Glutamatergic neuron (in vitro differentiated cells): ENCODE measurements at places on chromosomes 12 and 14.

DNA sequence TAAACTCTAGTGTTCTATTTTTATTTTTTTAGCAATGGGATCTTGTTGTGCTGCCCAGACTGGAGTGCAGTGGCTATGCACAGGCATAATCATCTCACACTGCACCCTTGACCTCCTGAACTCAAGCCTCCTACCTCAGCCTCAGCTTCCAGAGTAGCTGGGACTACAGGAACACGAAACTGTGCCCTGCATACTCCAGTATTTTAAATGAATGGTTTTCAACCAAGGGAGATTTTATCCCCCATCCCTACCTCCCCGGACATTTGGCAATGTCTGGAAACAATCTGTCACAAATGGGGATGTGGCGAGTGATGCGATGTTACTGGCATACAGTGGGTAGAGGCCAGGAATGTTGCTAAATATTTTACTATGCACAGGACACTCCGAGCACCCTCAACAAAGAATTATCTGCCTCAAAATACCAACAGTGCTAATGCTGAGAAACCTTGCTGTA lies 2.1 kb downstream of the CBX5 start:
- H3K4me1 ChIP-seq: peaks cover 25% of the 10 kb centered on the region
- peak overlapping the region; percentile 69 for H3K27ac ChIP-seq
- H3K36me3 ChIP-seq: no peaks in the 10 kb centered on the region
- DNase-seq: no peak
- peaks cover 2% of the 10 kb centered on the region for H3K27me3 ChIP-seq
- H3K4me3 ChIP-seq: no peak overlapping the region

DNA sequence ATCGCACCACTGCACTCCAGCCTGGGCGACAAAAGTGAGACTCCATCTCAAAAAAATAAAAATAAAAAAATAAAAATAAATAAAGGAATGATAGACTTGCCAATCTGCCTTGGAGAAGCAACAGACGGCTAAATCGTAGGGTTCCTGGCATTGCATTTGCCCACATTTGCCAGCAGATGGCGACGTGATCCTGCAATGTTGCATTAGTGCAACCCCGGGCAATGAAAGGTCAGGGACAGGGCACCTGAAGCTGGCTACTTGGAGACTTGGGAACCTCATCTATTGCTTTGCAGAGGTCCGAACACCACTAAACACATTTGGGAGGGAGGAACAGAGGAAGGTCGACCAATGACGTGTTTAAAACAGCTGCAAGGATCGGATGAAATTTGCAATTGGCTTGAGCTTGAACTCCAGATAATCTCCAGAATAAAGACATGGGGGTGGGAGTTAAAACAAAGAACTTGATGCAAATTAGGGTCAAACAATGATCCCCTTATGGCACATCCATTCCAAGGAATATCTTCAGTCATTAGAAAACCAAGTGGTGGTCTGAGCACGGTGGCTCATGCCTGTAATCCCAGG lies 34.6 kb downstream of the SPRING1 start:
- H3K4me3 ChIP-seq: no peak overlapping the region
- peaks cover 3% of the 10 kb centered on the region for H3K27me3 ChIP-seq
- H3K4me1 ChIP-seq: no peaks in the 10 kb centered on the region
- peak; percentile 78 for DNase-seq
- H3K27ac ChIP-seq: no peak overlapping the region

- no peaks in the 10 kb centered on the region for H3K36me3 ChIP-seq
- no peaks in the 10 kb centered on the region for H3K27me3 ChIP-seq
- no peak overlapping the region for H3K4me3 ChIP-seq
- DNase-seq: no peak
Observed at GRCh38 chr14:78933948-78934524, 763.9 kb downstream of the NRXN3 start.

GRCh38 chr12:53207042-53207441 lies at the start of gene ITGB7:
ITGB7 (minus strand) TSS chr12:53207251; CDS start chr12:53200443, 6,808 bp downstream.
- H3K36me3 ChIP-seq: no peaks in the 10 kb centered on the region
- H3K27ac ChIP-seq: no peak within 1 kb of the TSS
- H3K4me1 ChIP-seq: no peaks in the 10 kb centered on the region
- H3K27me3 ChIP-seq: peaks cover 2% of the 10 kb centered on the region
- DNase-seq: no peak

GRCh38 chr14:87282266-87282665 lies 710.7 kb downstream of the GALC start:
- no peaks in the 10 kb centered on the region for H3K27me3 ChIP-seq
- no peak for DNase-seq
- H3K27ac ChIP-seq: no peak overlapping the region

DNA sequence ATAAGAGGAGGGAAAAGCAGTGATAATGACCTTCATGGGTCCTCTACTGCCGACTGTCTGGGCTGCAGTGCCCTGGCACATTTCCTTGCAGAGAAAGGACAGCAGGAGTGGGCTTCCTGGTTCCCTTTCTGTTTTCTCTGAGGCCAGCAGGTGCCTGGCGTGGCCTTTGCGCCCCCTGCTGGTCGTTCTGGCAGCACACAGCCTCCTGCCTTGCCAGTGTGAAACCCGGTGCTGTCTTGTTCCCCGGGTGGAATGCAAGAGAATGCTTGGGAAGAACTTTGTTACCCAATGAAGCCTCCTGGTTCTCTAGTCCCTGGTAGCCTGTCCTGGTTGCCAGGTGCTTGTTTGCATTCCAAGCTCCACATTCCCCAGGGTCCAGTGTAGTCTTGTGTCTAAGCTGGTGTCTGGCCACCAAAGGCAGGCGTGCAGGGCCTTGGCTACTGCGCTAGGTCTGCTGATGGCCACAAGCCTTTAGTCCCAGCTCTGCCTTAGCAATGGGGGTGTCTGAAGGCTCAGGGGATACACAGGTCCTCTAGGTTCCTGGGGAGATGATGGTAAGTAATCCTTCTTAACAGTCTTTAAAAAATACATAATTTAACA lies 1392.4 kb upstream of the TMEM132C start:
- H3K27ac ChIP-seq: no peak overlapping the region
- no peaks in the 10 kb centered on the region for H3K27me3 ChIP-seq
- no peaks in the 10 kb centered on the region for H3K36me3 ChIP-seq
- no peak overlapping the region for H3K4me3 ChIP-seq

GRCh38 chr14:69042787-69043444 lies 63.8 kb upstream of the ACTN1 start:
- H3K36me3 ChIP-seq: no peaks in the 10 kb centered on the region
- H3K4me3 ChIP-seq: no peak overlapping the region
- no peak overlapping the region for H3K27ac ChIP-seq
- peaks cover 5% of the 10 kb centered on the region for H3K4me1 ChIP-seq
- DNase-seq: no peak
- H3K27me3 ChIP-seq: peaks cover 7% of the 10 kb centered on the region

DNA sequence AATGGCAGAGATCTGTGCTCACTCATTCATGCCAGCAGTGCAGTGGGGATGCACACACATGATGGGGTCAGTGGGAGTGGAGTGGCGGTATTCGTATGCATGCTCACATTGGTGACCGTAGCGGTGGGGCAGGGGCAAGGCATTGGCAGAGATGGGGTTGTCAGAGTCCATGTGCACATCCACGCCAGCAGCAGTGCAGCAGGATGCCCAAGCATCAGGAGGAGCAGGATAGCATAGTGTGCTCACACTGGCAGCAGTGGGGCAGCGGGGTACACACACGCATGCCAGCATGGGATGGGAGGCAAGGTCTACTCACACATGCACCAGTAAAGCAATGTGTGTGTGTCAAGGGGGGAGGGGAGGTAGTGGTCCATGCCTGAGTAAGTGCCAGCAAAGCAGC lies 89.4 kb upstream of the GARIN6 start:
- no peak for DNase-seq
- H3K27ac ChIP-seq: no peak overlapping the region
- H3K4me3 ChIP-seq: no peak overlapping the region
- peaks cover 4% of the 10 kb centered on the region for H3K27me3 ChIP-seq

DNA sequence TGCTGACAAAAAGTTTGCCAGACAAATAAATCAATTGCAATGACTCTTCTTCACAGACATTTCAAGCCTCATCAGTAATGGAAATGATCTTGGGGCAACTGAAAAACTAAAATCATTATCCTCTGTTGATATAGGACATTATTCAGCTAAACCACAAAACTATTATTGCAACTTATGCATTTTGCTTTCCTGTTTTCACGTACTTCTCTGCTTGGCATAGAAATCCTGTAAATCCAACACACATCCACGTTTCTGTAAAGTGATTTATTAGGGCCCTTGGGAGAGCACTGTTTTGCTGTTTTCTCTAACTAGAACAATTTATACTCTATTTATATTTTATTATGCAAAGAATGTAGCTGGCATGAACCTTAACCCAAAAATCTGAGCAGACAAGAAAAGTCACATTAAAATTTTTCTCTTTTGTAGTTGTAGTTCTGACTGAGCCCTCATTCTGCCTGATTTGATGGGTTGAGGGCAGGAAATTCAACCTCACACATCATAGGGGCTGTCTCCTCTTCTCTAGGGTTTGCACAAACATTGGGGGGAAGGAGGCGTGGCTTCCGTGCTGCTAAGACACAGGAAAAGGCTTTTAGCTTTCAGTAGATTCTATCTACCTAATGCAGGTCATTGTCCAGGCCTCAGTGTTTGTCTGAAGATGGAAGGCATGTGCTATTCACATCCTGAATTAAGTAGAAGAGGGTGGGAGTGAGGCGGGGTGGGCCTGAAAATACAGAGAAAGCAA lies 11.5 kb upstream of the NUP107 start:
- H3K27ac ChIP-seq: no peak overlapping the region
- no peaks in the 10 kb centered on the region for H3K4me1 ChIP-seq
- no peak overlapping the region for H3K4me3 ChIP-seq
- H3K27me3 ChIP-seq: no peaks in the 10 kb centered on the region
- DNase-seq: no peak

DNA sequence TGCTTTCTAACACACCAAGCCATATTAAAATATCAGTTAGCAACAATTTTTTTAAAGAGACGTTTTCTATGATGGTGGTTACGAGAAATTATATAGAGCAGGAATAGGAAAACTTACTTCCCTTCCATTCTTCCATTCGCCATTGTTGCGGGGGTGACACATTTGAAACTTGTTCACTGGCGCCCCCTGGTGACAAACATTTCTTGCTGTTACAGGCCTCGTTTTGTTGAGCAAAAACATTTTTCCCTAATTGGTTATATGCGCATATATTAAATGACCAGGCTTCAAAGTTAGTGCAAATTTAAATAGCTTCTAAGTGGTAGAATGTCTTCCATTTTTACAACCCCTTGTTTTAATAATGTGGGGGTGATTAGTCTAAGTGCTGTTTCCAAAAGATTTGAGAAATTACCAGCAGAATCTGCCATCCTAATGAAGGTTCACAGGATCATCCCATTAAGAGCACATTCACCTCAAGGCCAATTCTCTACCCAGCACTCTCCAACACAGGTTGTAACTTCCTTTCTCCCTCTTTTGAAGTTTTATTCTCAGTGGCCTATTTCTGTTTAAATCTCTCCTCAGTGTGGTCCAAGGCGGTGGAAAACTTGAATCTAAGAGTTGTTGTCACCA lies 1124.7 kb downstream of the FLRT2 start:
- peak; percentile 87 for DNase-seq
- H3K36me3 ChIP-seq: peaks cover 5% of the 10 kb centered on the region
- H3K27ac ChIP-seq: no peak overlapping the region
- peaks cover 8% of the 10 kb centered on the region for H3K4me1 ChIP-seq

GRCh38 chr14:35986219-35986573 lies 160.1 kb downstream of the BRMS1L start:
- DNase-seq: no peak
- no peaks in the 10 kb centered on the region for H3K4me1 ChIP-seq
- H3K36me3 ChIP-seq: peaks cover 5% of the 10 kb centered on the region
- no peak overlapping the region for H3K27ac ChIP-seq
- no peak overlapping the region for H3K4me3 ChIP-seq

- no peak overlapping the region for H3K27ac ChIP-seq
- peaks cover 2% of the 10 kb centered on the region for H3K4me1 ChIP-seq
- no peaks in the 10 kb centered on the region for H3K27me3 ChIP-seq
- H3K36me3 ChIP-seq: peaks cover 9% of the 10 kb centered on the region
Observed at GRCh38 chr12:1863823-1864222, 43.5 kb downstream of the LRTM2 start.

GRCh38 chr12:40117818-40118217 lies 11.9 kb upstream of the SLC2A13 start:
- H3K27me3 ChIP-seq: peaks cover 2% of the 10 kb centered on the region
- H3K27ac ChIP-seq: no peak overlapping the region
- no peaks in the 10 kb centered on the region for H3K4me1 ChIP-seq
- H3K4me3 ChIP-seq: no peak overlapping the region

DNA sequence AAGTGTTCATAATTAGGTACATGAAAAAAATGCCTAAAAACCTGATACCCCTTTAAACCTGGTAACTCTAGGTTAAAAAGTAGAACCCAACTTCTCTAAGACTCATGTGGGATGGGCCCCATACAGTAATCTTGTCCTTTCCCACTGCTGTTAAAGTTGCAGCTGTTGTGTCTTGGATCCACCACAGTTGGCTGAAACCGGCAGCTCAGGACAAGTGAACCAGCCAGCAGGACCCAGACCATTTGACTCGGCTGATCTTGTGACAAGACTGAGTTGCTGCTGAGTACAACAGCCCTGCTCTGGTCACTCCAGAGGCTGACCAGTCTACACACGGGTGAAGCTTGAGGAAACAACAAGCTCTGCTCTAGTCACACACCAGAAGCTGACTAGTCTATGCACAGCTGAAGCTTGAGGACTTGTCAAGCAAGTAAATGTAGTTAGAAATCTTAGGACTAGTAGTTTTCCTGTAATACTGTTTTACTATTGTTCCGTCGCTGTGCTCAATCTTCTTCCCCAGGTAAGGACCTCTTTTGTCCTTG lies 60.6 kb downstream of the DHRS2 start:
- no peaks in the 10 kb centered on the region for H3K36me3 ChIP-seq
- H3K27me3 ChIP-seq: peaks cover 2% of the 10 kb centered on the region
- no peaks in the 10 kb centered on the region for H3K4me1 ChIP-seq
- no peak overlapping the region for H3K27ac ChIP-seq

- H3K4me1 ChIP-seq: no peaks in the 10 kb centered on the region
- H3K36me3 ChIP-seq: no peaks in the 10 kb centered on the region
- peak; percentile 61 for DNase-seq
- H3K27ac ChIP-seq: no peak overlapping the region
- H3K4me3 ChIP-seq: no peak overlapping the region
Observed at GRCh38 chr12:114166362-114166761, 200.2 kb upstream of the RBM19 start.

- no peaks in the 10 kb centered on the region for H3K27me3 ChIP-seq
- H3K36me3 ChIP-seq: peaks cover 7% of the 10 kb centered on the region
- H3K27ac ChIP-seq: no peak overlapping the region
- no peak for DNase-seq
- peaks cover 1% of the 10 kb centered on the region for H3K4me1 ChIP-seq
- H3K4me3 ChIP-seq: no peak overlapping the region
Observed at GRCh38 chr14:60204104-60204842, 39.1 kb upstream of the DHRS7 start.

DNA sequence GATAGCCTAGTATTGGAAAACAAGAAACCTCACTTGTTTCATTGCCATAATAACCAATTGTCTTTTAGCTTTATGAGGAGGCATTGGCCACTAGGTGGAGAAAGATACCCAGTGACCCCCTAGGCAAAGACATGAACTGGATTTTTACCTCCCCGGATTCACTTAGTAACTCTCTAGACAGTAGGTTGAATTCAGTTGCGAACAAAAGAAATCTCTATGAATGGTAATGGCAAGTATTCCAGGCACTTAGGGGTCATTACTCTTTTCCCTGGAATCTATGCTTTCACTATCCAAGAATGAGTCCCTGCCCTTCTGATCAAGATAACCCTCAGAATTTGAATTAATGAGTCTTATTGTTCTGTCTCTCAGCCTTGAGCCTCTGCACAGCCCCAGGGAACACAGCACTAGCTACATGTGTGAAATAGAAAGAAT lies 29.5 kb upstream of the RHOJ start:
- no peaks in the 10 kb centered on the region for H3K27me3 ChIP-seq
- DNase-seq: no peak
- no peaks in the 10 kb centered on the region for H3K4me1 ChIP-seq
- no peak overlapping the region for H3K4me3 ChIP-seq
- H3K27ac ChIP-seq: no peak overlapping the region
